Dermis lymphatic vessel endothelial cell (primary cell): ENCODE measurements at places on chromosomes 13 and 19. TPM values are rescaled to one million over a fixed set of nuclear protein-coding genes. Genes with fewer than 3 reads are reported as not detected.

ZNF253 gene
- total RNA-seq: 2.5 and 5.5 TPM in 2 replicates

OR4F17 gene
- total RNA-seq: not detected in 2 replicates

PEAK3 gene
- 0.22 and 0.26 TPM in 2 replicates for total RNA-seq

SHC2 gene
- total RNA-seq: 9.3 and 22.0 TPM in 2 replicates

CCNA1 gene
- total RNA-seq: 0.43 and 2.8 TPM in 2 replicates

FPR3 gene
- total RNA-seq: under 0.01 and 0.09 TPM in 2 replicates
